ENCODE measurements at places on chromosomes 16 and 17. TPM values are rescaled to one million over a fixed set of nuclear protein-coding genes. Genes with fewer than 3 reads are reported as not detected.

GRCh38 chr17:38568274-38568673, 37.5 kb downstream of the SRCIN1 start:
- no peak for DNase-seq

The FBXO47 gene
- not detected for polyA plus RNA-seq

GRCh38 chr17:60089096-60089806, 10.5 kb upstream of the HEATR6 start:
- no peak for DNase-seq

The KRTAP2-1 gene
- polyA plus RNA-seq = not detected

The FLCN gene
- 13.4 TPM for polyA plus RNA-seq

DNA sequence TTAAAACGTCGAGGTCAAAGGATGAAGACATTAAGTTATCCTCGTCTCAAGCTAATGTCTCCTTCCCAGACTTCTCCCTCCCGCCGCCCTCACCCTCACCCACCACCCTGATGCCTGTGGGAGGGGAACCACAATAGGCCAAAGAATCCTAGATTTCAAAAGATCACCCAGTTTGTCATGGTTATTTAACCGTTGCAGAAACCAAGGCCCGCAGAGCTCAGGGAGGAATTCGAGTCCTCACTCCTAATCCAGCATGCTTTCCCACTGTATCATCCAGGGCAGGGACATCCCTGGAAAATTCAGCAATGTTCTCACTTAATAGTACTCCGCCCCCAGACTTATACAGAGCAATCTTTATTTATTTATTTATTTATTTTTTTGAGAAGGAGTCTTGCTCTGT, 41.8 kb upstream of the MYH10 start:
- no peak for DNase-seq

DNA sequence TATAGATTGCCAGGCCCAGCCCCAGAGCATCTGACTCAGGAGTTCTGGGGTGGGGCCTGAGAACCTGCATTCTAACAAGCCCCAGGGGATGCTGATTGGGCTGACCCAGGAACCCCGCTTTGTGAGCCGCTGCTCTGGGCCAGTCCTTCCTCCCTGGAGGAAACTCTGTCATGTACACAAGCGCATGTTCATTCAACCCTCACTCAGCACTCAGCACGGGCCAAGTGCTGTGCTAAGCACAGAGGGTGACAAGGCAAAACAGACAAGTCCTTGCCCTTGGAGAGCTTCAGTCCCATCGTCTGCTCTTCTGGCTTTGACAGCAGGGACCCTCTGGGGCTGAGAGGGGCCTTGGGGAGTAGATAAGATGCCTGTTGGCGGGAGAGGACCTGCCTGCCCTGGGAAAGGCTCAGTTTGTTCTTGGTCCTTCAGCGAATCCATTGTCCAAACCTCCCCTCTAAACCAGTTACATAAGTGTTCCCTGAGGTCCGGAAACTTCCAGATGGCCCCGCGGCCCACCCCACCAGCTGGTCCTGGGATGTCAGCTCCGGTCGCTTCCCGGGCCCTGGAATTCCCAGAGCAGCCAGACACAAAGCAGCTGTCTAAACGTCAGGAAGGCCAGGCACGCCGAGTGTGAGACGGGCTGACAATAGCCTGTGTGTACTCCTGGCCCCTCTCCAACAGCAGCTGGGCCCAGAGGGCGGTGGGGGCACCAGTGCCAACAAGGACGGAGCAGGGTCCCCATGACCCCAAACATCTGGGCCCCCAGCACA, 88.8 kb downstream of the ZDHHC7 start:
- DNase-seq = peak; percentile 96

The SPNS2 gene
- polyA plus RNA-seq = 40.5 TPM

- DNase-seq = no peak
Observed at GRCh38 chr17:41474863-41475262, 6.1 kb downstream of the KRT35 start.

GRCh38 chr16:19607616-19608280, 52.2 kb downstream of the VPS35L start:
- DNase-seq = no peak

- no peak for DNase-seq
Observed at GRCh38 chr16:14510939-14511799, 118.9 kb downstream of the PARN start.

The USP43 gene
- polyA plus RNA-seq = 4.2 TPM

The DNAI2 gene
- 0.10 TPM for polyA plus RNA-seq

DNA sequence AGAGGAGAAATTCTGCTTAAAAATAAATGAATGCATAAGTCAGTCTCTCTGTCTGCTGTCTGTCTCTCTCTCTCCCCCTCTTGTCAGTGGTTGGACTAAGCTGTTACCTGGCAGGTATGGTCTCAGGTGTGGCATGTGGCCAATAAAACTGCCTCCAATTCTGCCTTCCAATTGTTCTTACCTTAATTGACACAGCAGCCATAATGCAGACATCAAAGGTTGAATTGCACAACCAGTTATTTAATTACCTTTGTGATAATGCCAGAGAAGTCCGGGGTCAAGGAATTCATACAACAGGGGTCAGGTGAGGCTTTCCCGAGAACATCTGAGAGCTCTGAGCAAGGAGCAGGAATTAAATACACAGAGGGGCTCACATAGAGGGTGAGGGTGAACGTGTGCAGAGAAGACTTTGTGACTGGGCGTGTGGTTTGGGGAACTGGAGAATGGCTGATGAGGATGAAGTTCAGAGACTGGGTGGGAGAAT, 78.8 kb upstream of the CDYL2 start:
- DNase-seq = no peak

DNA sequence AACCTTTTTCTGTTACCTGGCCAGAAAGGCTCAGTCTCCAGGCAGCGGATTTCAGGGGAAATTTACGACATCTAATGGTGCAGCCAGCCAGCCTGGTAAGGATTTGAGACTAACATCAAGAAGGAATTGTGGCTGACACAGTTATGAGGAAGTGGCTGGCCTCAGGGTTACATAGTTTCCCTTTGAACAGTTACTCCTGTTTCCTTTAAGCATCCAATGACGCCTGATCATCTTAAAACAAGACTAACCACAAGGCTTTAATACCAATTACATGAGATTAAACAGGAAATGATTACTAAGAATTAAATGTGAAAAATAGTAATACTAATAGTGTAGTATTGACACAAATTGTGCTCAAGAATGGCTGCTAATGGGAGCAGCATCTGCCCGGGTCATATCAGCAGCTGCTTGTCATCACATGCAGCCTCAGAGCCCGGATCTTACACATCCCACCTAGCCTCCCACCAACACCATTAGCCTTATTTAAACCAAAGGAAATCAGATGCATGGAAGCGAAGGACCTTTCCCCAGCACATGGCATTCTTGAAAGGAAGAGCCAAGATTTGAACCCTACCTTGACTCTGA, 431.8 kb downstream of the PMP22 start:
- DNase-seq = no peak

GRCh38 chr17:58556833-58557250, 42.4 kb upstream of the MTMR4 start:
- DNase-seq = no peak

DNA sequence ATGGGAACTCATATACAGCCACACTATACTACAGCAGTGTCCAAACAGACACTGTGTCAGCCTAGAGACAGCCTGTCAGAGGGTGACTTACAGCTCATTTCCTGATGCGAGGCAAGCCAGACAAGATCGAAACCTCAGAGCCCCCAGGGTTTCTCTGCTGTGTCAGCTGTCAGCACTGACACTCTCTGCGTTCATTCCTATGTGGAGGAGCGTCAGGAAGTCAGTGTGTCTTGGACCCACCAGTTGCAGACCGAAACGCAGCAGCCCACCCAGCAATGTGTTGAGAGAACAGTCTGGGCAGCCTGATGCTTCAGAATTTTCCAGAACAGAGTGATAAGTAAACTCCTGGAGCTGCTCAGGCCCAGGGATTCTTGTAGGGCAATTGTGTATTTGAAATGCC, 20.6 kb upstream of the MAPT start:
- DNase-seq = no peak

- DNase-seq = no peak
Observed at GRCh38 chr16:23734176-23734893, 20.5 kb upstream of the CHP2 start.

GRCh38 chr16:19029980-19030379, 37.4 kb upstream of the COQ7 start:
- DNase-seq = no peak

The KIF19 gene
- 0.92 TPM for polyA plus RNA-seq

DNA sequence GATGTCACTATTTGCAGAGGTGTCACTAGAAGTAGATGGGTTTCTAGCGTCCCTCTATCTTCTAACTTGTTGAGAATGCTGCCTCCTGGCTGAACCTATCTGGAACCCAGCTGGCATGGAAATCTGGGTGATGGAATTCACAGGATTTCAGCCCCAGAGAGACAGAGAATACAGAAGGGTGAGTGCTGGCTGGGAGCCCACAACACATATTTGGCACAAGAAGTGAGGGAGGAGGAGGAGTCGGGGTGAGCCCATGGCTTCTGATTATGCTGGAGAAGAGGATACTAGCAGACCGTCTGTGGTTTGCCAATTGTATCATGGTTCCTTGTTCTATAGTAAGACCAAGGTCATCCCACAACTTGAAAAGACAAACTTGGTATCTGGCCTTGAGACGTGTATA, 557.8 kb upstream of the SALL1 start:
- DNase-seq = no peak

DNA sequence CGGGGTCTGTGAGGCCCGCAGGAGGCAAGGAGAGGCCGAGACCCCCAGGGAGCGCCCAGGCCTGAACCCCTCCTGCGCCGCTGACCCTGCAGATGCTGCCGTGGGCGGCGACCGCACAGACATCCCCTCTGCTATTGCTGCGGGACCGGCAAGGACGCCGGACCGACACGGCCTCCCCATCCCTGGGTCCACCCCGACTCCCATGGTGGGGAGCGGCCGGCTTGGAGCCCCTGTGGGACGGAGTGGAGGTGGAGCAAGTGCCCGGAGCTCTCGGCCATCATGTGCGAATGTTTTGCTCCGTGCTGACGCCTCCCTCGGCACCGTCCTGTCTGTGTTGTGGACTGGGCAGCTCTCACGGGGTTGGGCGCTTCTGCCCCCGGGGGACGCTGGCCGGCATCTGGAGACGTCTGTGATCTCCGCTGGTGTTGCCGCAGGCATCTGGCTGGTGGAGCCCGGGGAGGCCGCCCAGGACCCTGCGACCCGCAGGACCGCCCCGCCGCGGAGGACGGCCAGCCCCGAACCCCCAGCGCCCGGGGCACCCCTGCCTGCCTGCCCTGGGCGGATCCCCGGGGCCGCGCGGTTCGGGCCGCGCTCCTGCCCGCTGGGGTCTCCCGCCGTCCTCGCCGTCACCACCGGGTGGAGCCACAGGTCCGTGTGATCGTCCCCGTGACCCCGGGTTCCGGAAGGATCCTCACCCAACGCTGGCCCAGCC, 12.8 kb upstream of the GNG13 start:
- no peak for DNase-seq

The SHCBP1 gene
- polyA plus RNA-seq = 6.8 TPM

- peak; percentile 66 for DNase-seq
Observed at GRCh38 chr17:80783971-80784370, 207.7 kb upstream of the CHMP6 start.

DNA sequence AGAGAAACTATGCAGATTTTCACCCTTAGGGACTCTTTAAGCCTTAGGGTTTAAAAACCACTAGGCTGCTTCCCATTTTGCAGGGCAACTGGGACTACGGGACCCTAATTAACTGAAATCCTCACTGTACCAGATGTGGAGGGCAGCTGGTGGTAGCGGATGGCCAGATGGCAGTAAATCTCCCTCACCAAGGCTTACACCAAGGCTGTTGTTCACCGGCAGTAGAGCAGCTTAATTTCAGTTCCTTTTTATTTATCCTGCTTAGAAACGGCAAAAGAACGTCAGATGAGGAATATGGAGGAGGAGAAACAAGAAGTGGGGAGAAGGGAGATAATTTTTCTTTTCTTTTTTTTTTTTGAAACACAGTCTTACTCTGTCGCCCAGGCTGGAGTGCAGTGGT, 6.5 kb downstream of the ABHD15 start:
- DNase-seq = no peak

DNA sequence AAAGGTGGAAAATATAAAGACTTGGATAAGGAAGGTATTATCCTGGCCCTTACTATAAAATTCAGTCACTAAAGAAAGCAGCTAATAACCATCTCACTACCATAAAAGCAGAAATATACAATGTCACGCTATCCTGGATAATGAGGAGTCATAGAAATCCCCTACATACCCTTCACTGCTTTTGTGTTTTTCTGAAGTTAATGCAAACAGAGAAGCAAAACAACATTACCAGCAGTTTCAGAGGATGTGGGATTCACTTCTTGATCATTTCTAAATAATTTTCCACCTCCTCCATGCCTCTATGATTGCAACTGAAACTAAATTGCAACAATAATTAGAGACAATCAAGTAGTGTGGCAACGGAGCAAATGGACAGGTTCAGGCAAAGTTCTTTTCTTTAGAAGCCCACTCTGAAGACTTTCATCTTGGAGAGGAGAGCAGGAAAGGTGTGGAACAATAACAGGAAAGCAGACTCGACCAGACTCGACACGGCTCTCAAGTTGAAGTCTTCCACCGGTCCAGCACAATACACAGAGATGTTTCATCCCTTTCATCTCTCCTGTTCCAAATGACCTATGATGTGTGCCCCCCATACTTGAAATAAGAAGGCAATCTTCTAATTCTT, 10.2 kb downstream of the CYTH1 start:
- DNase-seq = peak; percentile 7

The EVPLL gene
- polyA plus RNA-seq = 0.28 TPM

DNA sequence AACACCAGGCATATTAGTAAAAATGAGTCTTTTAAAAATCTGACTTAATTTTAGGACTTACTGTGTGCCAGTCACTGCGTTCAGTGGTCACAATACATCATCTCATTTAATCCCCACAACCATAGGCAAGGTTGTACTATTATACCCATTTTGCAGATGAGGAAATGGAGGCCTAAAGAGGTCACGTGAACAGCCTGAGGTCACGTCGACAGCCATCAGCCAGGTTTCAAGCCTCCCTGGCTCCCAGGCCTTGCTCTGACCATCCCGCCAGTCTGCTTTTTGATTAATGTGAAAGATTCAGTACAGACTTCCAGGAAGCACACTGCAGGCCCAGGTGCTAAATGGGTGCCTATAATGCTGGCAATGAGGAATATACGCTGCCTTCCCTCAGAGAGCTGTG, 86.3 kb upstream of the TOX3 start:
- DNase-seq = no peak

- DNase-seq = no peak
Observed at GRCh38 chr16:9360075-9360474, 268.6 kb downstream of the HAPSTR1 start.

DNA sequence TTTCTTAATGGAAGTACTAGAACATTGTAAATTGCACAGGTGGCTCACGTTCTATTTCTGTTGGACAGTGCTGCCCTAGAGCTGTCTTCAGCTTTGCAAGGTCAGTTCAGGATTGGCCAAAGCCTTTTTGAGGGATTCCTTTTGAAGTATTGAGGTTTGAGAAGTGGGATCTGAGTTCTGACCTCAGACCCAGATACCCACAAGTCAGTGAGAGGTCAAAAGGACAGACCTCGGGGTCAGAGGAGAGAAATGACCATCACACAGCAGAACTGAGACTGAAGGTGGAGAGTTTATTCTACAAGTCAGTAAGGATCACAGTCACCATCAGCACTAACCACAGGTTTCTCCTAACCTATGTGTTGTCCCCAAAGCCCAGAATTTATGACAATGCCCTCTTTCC, 1.7 kb downstream of the ACSM5 start:
- no peak for DNase-seq

Data from sigmoid colon (tissue), 7 donors.